ENCODE measurements at places on chromosomes 3 and 15. TPM values are rescaled to one million over a fixed set of nuclear protein-coding genes. Genes with fewer than 3 reads are reported as not detected.

- peak; percentile 19 for DNase-seq
Measured at GRCh38 chr15:27065151-27065550, 94.2 kb downstream of the GABRG3 start.

DNA sequence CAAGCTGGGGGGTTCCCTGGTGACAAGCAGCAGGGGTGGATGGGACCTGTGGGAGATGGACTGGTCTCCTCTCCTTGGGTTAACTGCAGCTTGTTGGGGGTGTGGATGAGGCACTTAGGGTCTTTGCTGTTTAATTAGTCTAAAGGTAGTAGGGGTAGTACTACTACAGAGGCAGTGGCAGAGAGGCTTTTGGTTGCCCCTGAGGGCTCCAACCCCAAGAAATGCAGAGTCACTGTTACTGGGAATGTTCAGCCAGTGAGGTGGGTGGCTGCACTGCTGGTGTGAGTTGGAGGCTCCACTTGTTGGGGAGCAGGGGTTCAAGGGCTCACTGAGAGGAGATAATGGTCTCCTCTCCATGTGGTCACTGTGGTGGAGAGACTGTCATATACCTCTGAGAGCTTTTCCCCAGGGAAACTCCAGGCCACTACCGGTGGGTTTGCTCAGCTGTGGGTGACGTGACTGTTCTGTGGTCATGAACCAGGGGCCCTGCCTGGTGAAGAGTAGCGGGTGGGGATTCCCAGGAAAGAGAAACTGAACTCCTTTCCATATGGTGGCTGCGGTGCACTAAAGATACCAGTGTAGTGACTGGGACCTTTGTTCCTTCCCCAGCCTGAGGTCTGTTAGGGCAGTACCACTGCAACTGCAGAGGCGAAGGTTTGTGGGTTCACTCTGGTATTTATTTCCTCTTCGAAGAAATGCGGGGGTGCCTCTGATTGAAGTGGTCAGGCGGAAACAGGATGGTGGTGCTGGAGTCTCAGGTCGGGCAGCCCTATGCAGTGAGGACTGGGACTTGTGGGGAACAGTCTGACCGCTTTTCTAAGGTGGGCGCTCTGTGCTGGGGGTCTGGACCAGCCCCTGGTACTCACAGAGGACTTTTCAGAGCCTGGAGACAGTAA lies 68.9 kb upstream of the TNFSF10 start:
- no peak for DNase-seq

GRCh38 chr3:15300323-15301078 lies 31.9 kb downstream of the SH3BP5 start:
- DNase-seq = no peak

DNA sequence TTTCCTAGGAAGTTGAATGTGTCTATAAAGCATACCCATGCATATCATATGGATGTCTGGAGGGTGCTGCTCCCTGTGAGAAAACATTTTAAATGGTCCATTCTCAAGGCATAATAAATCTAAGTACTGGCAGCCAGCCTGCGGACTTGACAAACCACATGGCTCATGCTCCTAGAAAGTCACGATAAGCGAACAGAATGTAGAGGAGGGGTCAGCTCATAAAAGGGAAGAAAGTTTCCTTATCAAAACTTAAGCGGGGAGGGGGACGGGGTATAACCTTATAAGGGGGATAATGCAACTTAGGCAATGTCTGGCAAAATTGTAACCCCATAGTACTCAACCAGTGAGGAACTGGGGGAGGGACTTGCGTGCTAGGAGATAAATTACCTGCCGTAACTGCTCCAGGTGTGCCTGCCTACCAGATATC lies 159.8 kb upstream of the LMCD1 start:
- no peak for DNase-seq

- no peak for DNase-seq
Measured at GRCh38 chr3:178765472-178765871, 229.2 kb downstream of the KCNMB2 start.

DNA sequence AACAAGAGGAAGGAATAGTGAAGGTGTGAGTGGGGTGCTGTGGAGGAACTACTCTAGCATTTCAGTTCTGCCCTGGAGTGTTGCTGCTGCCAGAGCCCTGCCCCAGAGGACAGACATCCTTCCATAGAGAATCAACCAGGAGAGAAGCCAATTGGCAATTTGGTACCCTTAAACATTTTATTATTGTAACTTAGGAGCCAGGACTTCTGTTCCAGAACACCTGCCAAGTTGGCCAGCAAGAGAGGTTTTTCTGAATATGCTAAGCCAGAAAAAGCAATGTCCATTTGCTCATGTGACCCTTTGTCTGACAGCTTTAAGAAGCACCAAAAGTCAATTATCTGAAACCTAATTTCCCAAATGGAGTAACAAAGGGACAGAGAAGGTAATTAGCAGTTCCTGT lies 264.9 kb downstream of the MEX3B start:
- peak; percentile 20 for DNase-seq

DNA sequence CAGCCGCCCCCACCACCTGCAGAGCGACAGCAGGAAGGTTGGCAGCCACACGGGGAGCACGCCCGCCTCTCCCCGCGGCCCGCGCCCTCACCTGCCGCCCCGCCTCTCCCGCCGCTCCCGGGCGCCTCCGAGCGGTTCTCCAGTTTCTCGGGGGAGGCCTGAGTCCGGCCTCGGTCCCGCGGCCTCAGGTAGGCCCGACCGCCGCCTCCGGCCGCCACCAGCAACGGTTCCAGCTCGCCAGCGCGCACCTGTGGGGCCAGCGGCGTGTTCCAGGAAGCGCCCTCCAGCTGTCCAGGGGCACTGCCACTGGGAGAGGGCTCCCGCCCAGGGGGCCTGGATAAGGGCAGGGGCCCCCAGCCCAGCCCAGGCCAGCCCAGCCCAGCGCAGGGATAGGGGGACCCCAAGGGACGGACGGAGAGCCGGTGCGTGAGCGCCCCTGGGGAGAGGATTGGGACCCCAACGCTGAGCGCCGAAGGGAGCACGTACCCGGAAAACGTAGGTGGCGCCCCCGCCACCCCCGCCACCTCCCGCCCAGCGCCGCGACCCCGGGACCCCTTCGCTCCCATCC lies 2.2 kb downstream of the LTK start:
- DNase-seq = no peak

DNA sequence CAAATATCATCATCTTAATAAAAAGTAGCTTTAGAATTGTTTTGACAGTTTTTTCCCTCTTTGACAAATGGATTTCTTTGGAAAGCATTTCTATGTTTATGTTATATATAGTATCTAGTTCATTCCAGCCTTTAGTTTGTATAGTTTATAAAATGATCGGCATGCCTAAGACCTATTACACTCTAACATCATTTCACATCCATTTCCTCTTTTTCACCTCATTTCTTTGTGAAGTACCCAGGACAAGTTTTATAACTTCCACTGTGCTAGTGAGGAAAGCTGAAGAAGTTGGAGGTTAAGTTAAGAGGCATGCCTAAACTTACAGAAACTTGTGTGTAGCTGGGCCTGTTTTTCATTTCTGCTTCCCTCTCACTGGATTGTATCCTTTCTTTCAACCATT lies 178.4 kb downstream of the TP63 start:
- no peak for DNase-seq

DNA sequence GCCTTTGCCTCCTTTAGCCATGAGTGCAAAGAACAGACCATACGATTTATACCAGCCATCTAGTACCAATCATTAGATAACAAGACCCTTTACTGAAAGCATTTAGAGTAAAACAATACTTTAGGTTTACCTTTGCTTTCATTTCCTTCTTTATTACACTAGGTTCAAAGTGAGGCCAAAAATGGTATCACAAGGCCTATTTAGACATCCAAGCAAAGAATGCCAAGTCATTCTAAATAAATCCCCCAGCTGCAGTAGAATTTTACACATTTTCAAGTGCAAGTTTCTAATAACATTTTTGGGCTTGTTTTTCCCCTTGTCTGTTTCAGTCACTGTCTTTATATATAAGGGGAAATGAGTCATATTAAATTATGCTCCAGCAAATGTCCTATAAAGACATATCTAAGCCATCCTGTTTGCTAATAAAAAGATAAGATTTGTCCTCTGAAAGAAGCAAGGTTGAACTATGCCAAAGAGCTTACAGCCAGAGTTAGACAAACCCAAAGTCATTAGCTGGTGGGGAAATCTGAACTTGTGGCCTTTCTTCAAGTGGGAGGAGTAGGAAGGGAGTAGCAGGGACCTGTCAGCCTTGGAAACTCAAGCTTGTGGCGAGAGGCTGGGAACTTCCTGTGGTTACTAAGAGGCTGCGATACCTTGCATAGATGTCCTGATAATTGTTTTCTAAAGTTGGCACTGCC lies 232.7 kb downstream of the MECOM start:
- no peak for DNase-seq

GRCh38 chr15:80957976-80958375 lies 31.6 kb downstream of the MESD start:
- no peak for DNase-seq

DNA sequence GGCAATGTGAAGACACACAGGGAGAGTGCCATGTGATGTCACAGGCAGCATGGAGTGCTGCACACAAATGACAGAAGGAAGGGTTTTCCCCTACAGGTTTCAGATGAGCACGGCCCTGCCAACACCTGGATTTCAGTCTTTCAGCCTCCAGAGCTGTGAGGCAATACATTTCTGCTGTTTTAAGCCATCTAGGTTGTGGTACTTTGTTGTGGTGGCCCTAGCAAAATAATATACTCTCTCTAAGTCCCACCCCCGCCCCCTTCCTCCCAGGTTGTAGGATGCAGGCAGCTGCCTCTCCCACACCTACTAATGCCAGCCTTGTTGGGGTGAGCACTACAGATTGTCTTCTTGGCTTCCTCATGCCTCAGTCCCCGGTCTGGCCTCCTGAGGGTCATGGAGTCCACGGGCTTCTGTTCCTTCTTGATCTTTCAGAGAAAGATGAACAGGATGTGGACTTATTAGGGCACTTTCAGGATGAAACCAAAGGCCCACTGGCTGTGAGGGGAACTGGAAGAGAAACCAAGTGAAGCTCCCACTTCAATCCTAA lies 180.0 kb downstream of the CD47 start:
- no peak for DNase-seq

- no peak for DNase-seq
Measured at GRCh38 chr3:86993704-86994103, 2.8 kb upstream of the VGLL3 start.

- DNase-seq = no peak
Measured at GRCh38 chr15:46652266-46652665, 1017.4 kb downstream of the SQOR start.

The ARMC8 gene
- polyA plus RNA-seq = 34.7 TPM

The CNTN4 gene
- polyA plus RNA-seq = 7.8 TPM

The MESP2 gene
- polyA plus RNA-seq = 0.21 TPM

The AP3B2 gene
- polyA plus RNA-seq = 1.6 TPM

The LYZL4 gene
- not detected for polyA plus RNA-seq

The FETUB gene
- polyA plus RNA-seq = 0.42 TPM

The CCDC191 gene
- 2.1 TPM for polyA plus RNA-seq

All from muscle of back (tissue), 13 donors.